Bladder microvascular endothelial cell (primary cell): ENCODE measurements at places on chromosomes 7 and 10. TPM values are rescaled to one million over a fixed set of nuclear protein-coding genes. Genes with fewer than 3 reads are reported as not detected.

NOM1 gene
- total RNA-seq: 23.0 and 29.3 TPM in 2 replicates

MUC12 gene
- not detected in 2 replicates for total RNA-seq

IL2RA gene
- total RNA-seq: not detected in 2 replicates

ASZ1 gene
- total RNA-seq: not detected in 2 replicates

TSPAN33 gene
- under 0.01 TPM in 1 of 2 replicates, not detected in the other for total RNA-seq

CARD11 gene
- total RNA-seq: 0.32 and 6.5 TPM in 2 replicates

GARIN1A gene
- 0.16 and 0.25 TPM in 2 replicates for total RNA-seq

PRSS37 gene
- not detected in 2 replicates for total RNA-seq

HOXA9 gene
- total RNA-seq: 5.0 and 5.7 TPM in 2 replicates

SNCG gene
- total RNA-seq: 111 and 131 TPM in 2 replicates

GRM3 gene
- not detected in 2 replicates for total RNA-seq

JAKMIP3 gene
- 0.06 TPM in 1 of 2 replicates, not detected in the other for total RNA-seq

MCM10 gene
- 14.2 and 18.1 TPM in 2 replicates for total RNA-seq

TRPV5 gene
- not detected in 2 replicates for total RNA-seq

PLXNA4 gene
- 0.32 and 7.9 TPM in 2 replicates for total RNA-seq

PRSS2 gene
- not detected in 2 replicates for total RNA-seq

OLAH gene
- 0.16 and 0.57 TPM in 2 replicates for total RNA-seq

RSPH10B2 gene
- total RNA-seq: under 0.01 and 0.50 TPM in 2 replicates

HECW1 gene
- total RNA-seq: not detected in 2 replicates

CDK5 gene
- total RNA-seq: 16.8 and 18.6 TPM in 2 replicates

TMEM184A gene
- 0.13 TPM in 1 of 2 replicates, not detected in the other for total RNA-seq

USP6NL gene
- 7.6 and 20.5 TPM in 2 replicates for total RNA-seq
